ENCODE measurements at places on chromosomes 4 and X.
A peak's percentile ranks its signal among the peaks of the same experiment; 100 is the strongest.

DNA sequence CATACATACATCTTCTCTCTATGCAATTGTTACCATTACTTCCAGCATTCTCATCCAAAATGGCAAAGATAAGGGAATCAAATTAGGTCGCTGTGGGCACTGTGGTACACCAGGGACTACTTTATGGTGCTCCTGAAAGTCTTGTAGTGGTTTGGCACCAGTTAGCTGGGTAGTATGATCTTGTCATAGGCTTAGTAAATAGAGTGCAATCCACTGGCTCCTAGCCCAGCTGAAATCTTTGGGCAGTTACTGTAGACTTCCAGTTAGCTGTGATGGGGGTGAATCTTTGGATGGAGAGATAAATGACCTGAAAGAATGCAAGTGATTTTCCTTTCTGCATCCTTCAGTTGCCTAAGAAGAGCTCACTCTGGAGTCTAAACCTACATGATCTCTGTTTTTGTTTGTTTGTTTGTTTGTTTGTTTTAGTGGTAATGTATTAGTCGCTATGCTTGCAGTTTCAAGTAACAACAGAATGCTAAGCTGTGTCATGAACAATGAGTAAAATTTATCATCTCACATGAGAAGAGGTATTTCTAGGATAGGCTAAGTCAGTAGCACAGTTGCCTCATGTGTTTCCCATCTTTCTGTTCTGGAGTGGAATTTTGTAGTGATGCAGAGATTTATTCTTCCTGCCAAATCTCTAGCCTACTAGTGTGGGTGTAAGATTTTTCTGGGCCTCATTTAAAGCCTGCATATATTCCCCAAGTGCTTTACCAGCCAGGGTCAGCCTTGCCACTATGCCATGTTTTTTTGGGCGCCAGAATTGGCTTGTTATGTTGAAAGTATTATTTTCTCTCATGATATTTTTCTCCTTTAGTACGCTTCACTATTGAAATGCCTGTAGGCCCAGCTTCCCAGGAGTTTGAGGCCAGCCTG, 24.2 kb downstream of the HERC3 start:
- no peak for DNase-seq

- no peak for DNase-seq
Measured at GRCh38 chrX:95101851-95102390, 1427.9 kb downstream of the FAM133A start.

- no peak for DNase-seq
Measured at GRCh38 chr4:4662230-4662629, 120.4 kb upstream of the STX18 start.

DNA sequence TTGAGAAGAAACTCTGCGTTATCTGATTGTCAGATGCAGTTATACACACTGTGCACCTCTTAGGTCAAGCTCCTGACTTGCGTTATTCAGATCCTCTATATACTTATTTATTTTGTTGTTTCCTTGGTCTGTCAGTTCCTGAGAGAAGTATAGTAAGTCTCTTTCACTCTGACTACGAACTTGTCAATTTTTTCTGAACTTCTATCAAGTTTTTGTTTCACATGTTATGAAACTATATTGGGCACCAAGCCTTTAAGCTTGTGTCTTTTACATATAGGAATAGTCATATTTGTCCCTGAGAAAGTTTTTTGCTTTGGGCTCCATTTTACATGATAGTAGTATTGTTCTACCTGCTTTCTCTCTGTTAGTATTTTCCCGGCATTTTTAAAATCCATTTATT, 31.7 kb downstream of the ZNF275 start:
- DNase-seq, result no peak

GRCh38 chr4:8917868-8918783, 46.5 kb upstream of the HMX1 start:
- DNase-seq, result peak; percentile 48

DNA sequence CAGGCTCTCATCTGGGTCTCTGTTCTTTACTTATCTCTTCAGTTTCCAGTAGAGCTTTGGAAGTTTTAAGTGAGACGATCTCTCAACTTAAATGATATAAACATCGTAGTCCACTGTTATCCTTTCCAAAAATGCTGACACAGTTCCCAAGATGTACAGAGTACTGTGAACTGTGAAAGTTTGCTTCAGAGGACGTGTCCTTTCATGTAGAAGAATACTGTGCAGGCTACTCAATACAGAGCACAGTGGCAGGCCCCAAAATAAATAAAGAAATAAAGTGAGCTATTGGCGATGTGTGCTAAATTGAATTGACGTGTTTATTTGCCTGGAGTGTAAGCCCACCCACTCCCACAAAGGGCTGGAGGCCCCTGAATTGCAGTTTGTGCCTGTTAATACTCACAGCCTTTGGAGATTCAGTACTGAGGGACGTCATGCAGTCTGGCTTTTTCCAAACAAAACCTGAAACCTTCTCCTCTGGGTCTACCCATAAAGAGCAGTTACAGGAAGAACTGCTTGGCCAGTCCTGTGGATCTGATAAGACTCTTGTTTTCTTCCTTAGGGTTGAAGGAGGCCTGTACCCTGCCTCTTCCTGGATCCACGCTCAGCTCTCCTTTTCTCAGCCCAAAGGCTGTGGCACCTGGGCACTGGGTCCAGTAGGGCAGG, 66.1 kb downstream of the SOWAHB start:
- DNase-seq, result no peak

GRCh38 chr4:11549525-11549924, 120.8 kb upstream of the HS3ST1 start:
- no peak for DNase-seq

- DNase-seq, result no peak
Measured at GRCh38 chrX:139642241-139642927, 65.6 kb downstream of the MCF2 start.

- no peak for DNase-seq
Measured at GRCh38 chr4:39855909-39856512, 121.7 kb downstream of the PDS5A start.

DNA sequence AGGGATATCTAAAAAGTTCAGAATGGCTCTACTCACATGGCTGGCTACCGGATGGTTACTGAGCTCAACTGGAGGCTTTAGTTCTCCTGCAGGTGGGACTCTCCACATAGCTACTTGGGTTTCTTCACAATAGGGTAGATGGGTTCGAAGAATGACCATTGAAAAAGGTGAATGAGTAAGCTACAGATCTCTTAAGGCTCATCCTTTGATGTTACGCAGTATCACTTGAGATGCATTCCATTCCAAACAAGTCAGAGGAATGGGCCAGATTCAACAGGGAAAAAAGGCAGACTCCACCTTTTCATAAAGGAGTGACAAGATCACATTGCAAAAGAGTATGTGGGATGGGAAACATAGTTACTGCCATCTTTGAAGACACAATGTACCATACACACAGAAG, 52.6 kb downstream of the DDX53 start:
- DNase-seq, result no peak

DNA sequence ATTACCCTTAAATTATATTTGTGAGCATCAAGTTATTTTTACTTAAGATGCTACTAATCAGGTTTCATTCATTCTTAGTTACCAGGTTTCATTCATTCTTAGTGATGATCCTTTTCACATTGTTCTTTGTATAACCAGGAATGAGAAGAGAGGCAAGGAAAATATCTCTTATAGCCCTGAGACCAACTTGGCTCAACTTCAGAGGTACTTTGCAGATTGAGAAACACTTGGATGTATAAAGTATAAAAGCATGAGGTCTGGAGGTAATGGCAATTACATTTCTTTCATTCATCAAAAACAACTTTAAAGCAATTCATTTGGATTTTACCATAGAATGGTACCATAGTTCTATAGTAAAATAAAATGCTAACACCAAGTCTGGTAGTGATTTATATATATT, 231.0 kb downstream of the PRDM5 start:
- DNase-seq, result no peak

GRCh38 chr4:125719987-125720386, 405.2 kb downstream of the FAT4 start:
- no peak for DNase-seq

- DNase-seq, result no peak
Measured at GRCh38 chrX:45518552-45518951, 317.9 kb upstream of the DIPK2B start.

GRCh38 chrX:119647552-119648420, 41.6 kb upstream of the NKRF start:
- peak; percentile 46 for DNase-seq

GRCh38 chrX:133213117-133213516, 5.0 kb downstream of the TFDP3 start:
- DNase-seq, result no peak

GRCh38 chrX:130110379-130111219, at the start of gene ELF4:
TSS of gene ELF4 (minus strand) at chrX:130110497. CDS start at chrX:130081330, 29,167 bp downstream.
- DNase-seq, result no peak

- no peak for DNase-seq
Measured at GRCh38 chrX:17601441-17602200, 135.7 kb upstream of the SCML1 start.

GRCh38 chr4:8296491-8296890, 26.9 kb downstream of the HTRA3 start:
- no peak for DNase-seq

GRCh38 chrX:106178826-106179225, 10.7 kb downstream of the PWWP3B start:
- no peak for DNase-seq

DNA sequence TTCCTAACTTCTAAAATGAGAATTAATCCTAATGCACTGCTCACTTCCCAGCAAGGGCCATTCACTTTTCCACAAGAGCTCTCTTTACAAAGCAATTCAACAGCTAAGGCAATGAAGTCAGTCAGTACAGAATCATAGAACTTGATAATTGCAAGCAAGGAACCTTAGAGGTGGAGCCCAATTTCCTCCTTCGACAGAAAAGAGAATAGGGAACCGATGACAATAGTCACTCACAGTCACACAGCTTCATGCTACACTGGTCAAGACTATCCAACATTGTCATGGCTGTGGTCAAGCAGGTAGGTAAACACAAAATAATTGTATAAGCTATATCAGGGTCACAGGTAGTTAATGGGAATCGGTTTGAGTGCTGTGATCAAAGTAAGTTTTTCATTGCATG, 90.0 kb downstream of the ELOVL6 start:
- DNase-seq, result no peak

DNA sequence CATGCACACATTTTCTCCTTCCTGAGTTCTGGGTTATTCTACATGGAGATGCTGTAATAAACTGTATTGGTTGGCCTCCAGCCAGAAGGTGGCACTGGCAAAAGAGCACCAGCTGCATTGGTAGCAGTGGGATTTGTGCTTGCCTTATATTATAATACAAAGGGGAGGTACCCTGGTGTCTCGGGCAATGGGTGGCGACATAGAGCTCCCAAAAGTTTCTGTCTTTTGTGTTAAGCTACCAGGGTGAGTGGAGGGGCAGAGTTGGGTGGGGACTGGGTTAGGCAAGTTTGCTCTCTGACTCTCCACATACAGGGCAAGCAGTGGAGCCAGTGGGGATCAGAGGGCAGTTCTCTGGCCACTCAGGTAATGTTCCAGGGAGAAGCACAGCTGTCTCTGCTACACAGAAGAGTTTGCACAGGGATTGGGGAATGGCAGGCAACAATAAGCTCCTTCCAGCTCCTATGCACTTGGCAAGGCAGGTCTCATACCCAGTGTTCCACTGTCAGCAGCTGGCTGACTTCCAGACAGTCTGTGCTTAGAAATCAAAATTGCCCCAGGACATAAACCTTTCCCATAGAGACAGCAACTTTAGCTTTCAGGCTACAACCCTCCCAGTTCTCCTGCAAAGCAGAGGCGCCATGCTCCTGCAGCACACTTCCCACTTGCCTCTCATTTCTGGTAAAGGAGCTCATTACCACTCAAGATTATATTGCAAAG, 463.9 kb upstream of the PCDH7 start:
- DNase-seq, result no peak

DNA sequence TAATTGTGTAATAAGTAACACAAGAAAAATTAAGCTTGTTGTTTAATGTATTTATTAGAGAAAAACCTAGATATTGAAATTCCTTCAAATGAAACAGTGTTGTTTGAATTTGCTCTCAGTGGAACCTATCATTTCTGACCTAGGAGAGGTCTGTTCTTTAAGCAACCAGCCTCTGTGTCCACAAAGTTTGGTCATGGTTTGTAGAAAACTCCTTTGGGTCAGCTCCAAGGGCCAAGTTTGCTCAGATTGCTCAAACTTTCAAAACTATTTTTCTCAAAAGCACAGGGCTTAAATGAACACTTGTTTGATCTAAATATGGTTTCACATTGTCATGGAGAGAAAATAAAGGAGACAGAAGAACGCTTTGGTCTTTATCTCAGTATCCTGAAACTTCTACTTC, 29.6 kb upstream of the RPL34 start:
- DNase-seq, result no peak

- DNase-seq, result no peak
Measured at GRCh38 chr4:164384416-164384815, 369.5 kb upstream of the SMIM31 start.

- no peak for DNase-seq
Measured at GRCh38 chrX:129600981-129601424, 53.8 kb downstream of the APLN start.

- no peak for DNase-seq
Measured at GRCh38 chrX:20593402-20593801, 326.7 kb upstream of the RPS6KA3 start.

DNA sequence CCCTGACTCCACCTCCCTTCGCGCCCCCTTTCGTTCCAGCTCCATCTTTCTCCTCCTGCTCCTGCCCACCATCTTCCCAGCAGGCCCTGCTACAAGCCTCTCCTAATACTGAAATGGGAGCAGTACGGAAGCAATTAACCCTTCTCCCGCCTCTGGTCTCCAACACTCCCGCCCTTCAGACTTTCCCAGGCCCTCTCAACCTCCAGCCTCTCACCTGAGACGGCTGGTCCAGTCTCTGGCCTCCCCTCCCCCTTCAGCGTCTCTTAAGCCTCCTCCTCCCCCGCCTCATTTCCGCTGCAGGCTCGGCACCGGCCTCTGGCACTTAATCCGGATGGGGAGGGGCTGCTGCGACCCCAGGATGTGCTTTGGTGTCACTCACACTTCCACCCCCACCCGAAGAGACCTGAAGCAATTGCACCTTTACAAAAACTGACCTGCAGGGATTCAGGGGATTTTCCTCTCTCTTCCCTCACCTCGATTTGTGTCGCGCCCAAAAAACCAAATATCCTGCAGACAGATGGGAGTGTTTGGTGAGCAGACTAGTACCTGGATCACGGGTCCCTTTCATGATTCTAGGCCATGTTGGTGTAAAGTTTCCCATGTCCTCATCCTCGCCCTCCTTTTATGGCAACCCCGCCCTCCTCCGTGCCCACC, 657 bp downstream of the TCEAL8 start:
- peak; percentile 38 for DNase-seq

Data from stimulated activated CD4-positive, alpha-beta T cell treated with anti-CD3 and anti-CD28 coated beads, TNF-alpha, amount 100 ng/mL, for 24 hours (primary cell).